ENCODE measurements at places on chromosomes 12 and 14.

- DNase-seq = no peak
Measured at GRCh38 chr12:132360410-132360809, 31.0 kb upstream of the GALNT9 start.

DNA sequence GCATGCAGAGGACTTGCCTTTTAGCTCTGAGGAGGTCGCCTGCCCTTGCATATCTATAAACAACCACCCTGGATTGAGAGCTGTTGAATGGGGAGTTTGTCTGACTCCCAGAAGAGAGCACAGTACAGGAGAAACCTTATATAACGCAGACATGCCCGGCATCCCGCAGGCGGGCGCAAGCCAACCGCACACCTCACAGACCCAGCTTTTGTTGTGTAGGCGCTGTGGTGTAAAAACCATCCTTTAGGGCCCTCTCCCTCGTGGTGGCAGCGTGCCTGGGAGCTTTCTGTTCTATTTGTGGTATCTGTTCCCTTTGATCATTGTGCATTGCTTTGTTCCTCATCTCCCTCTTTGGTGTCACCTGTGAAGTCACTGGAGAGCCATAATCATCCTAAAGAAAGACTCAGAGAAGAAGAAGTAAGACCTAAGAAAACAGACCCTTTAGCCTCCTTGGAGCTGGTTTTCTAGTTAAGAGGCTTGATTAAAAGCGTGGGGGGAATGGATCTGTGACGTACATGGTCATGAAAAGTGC is 77.7 kb downstream of the ETV6 start:
- DNase-seq = no peak

DNA sequence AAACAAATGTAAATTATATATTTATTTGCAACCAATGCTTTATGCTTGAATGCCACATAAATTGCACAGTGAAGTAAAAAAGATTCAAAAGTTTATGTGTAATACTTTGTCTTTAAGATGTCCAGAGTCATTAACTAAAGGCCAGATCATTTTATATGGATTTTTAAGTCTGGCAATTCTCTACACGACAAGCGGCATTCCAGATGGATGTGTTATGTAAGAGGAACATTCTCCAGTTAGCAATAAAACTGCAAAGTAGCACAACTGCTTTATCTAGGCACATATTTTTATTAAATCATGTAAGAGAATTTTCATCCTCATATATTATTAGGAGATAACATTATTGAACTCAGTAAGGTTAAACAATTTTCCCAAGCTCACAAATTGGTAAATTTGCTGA is 1717.7 kb upstream of the SEL1L start:
- no peak for DNase-seq

DNA sequence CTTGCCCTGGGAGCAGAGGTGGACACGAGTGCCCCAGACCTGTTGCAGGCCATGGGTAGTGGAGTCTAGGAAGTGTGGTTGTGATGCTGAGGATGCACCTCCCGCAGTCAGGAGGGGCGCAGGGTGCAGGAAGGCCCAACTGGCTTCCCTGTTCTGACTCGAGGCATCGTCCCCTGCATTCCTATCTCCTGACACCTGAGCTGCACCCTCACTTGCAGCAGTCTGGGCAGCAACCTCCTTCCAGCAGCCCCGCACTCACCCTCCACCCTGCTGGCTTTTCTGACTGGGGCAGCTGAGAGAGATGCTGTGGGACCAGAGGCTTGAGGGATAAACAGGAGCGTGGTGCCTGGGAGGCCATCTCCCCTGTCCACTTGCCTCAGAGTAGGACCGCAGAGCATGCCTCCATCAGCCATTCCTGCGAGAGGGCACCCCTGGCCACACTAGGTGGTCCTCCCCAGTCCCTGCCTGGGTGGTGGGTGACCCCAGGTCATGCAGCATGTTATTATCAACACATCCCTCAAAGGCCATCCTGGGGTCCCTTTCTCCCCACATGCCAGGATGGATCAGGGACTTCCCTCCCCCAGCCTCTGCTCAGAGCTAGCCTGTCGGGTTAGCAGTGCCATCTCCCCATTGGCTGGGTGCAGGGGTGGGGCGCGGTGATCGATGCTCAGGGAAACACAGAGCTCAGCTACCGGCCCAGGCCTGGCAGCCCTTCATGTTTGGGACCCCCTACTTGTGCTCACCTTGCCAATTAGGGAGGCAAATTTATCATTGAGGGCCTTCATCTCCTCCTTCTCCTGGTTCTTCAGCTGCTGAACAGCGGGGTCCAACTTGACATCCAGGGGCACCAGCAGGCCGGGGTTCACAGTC is 719 bp downstream of the KRT80 start:
- no peak for DNase-seq

- DNase-seq = no peak
Measured at GRCh38 chr14:88326352-88327103, 3.5 kb upstream of the KCNK10 start.

- peak; percentile 7 for DNase-seq
Measured at GRCh38 chr12:115828168-115828567, 449.3 kb downstream of the MED13L start.

- no peak for DNase-seq
Measured at GRCh38 chr14:75531660-75532317, 9.5 kb downstream of the BATF start.

DNA sequence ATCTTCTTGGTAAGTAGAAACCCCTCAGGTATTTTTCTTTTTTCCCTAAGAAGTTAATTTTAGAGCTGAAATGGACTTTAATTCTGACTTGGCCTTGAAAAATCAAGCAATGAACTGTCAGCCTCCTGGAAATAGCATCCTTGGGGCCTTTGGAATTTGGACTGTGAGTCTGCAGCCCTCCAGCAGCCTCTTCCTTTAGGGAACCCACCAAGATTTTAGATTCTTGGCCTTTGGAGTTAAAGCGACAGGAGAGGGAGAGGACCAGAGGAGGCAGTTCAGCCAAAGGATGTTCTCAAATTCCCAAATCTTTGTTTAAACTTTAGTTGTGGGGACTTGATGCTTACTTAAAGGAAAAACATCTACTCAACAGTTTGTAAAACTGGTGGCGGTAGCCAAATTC is 288.6 kb downstream of the AACS start:
- DNase-seq = no peak

DNA sequence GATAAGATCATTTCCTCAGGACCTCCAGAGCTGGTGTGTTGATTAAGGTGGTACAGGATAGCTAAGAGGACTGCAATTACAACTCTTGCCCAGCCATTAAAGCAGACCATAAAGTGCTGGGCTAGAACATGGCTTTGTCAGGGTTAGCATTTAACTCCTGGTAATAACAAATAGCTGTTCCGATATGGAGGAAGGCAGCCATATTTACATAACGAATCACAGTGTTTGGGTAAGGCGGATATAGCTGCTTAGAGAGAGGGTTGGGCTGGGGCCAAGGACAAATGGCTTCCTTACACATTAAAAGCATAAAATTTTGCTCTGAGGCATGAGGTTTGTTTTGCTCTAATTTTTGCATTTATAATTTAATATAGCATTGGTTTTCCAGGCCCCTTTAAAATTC is 297.7 kb upstream of the DDHD1 start:
- DNase-seq = no peak

DNA sequence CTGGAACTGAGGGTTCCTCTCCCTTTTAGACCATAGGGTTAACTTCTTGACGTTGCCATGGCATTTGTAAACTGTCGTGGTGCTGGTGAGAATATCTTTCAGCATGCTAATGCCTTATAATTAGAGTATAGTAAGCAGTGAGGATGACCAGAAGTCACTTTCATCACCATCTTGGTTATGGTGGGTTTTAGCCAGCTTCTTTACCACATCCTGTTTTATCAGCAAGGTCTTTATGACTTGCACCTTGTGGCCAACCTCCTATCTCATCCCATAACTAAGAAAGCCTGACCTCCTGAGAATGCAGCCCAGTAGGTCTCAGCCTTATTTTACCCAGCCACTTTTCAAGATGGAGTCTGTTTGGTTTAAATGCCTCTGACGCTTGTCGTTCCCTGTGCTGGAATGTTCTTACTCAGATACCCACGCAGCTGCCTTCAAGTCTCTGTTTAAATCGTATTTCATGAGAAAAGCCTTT is 44.2 kb downstream of the BBS10 start:
- peak; percentile 35 for DNase-seq

GRCh38 chr12:81859521-81859920 is 100.4 kb upstream of the PPFIA2 start:
- DNase-seq = no peak

DNA sequence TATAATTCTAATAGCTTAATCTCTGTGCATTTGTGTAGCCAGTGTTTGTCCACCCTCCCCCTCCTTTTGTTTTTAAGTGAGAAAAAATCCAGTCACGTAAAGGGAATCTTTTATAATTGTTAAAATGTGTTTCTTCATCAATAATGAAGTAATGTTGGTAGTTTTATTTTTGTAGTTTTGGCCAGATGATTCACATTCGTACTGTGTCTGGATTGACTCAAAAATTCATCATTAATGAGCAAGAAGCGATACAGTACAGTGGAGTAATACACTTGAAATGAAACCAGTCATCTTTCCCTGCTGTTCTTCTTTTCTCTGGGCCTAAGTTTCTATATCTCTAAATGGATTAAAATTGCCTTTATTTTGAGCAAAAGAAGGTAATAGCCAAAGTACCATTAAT is 86.5 kb downstream of the SRGAP1 start:
- DNase-seq = peak; percentile 82

- no peak for DNase-seq
Measured at GRCh38 chr14:103116636-103117035, 6.6 kb upstream of the TNFAIP2 start.

- DNase-seq = peak; percentile 74
Measured at GRCh38 chr12:15634010-15634683, 155.0 kb downstream of the EPS8 start.

- DNase-seq = no peak
Measured at GRCh38 chr12:105426766-105427165, 96.3 kb downstream of the C12orf75 start.

GRCh38 chr12:107091989-107092641 is 1.2 kb downstream of the CRY1 start:
- peak; percentile 98 for DNase-seq

GRCh38 chr12:120668868-120669840 is 17.8 kb upstream of the MLEC start:
- peak; percentile 37 for DNase-seq
